ENCODE measurements at places on chromosomes 3 and 15.
A peak's percentile ranks its signal among the peaks of the same experiment; 100 is the strongest.

DNA sequence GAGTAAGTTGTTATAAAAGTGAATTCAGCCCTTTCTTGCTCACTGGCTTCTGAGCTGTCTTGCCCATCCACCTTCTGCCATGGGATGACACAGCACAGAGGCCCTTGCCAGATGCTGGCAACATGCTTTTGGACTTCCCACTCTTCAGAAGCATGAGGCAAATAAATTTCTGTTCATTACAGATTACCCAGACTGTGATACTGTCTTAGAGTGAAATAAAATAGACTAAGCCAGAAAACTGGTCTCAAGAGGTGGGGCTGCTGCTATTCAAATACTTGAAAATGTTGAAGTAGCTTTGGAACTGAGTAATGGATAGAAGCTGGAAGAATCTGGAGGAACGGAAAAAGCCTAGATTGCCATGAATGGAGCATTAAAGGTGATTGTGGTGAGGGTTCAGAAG lies 170.4 kb downstream of the ZMAT3 start:
- no peak for DNase-seq

DNA sequence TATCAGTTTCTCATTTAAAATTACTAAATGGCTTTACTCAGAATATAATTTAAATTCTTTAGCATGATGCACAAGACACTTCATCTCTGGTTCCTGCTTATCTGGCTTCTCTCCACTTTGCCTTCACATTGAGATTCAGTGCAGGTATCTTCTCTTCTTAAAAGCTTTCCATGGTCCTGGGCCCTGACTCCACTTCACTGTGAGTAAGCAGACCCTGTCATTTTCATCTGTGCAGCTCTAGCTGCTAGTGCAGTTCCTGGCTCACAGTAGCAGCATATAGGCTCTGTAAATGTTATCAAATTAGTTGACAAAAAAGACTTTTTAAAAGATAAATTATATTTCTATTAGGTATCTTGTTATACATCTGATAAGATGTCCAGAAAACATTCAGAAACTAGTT lies 58.8 kb downstream of the BCHE start:
- no peak for DNase-seq

DNA sequence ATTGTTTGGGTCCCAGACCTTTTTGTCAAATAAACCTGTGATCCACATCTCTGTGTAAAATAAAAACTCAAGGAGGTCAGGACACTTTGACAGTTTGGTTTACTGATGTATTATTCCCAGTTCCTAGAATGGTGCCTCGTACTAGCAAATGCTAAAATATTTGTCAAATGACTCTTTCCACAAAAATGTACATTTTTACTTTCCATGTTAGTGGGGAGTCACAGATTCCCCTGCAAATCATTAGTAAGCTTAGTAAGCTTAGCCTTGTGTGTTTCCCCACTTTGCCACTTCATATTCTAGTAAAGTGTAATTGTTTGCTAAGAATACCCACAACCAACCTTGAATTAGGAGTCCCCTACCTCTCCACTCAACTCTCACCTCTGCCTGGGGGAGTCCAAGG lies 2.4 kb upstream of the MAGI1 start:
- no peak for DNase-seq

DNA sequence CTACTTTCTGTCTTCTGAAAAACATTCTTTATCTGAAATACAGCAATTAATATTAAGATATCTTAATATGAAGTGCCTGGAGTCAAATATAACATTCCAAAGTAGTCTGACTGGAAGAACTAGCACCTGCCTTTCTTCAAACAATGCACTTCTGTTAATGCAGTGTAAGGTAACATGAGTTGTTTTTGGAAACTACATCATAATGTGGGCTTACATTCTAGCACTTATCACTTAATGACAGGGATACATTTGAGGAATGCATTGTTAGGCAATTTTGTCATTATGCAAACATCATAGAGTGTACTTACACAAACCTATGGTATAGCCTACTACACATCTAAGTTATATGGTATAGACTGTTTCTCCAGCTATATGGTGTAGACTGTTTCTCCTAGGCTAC lies 49.2 kb downstream of the SLC15A2 start:
- no peak for DNase-seq

DNA sequence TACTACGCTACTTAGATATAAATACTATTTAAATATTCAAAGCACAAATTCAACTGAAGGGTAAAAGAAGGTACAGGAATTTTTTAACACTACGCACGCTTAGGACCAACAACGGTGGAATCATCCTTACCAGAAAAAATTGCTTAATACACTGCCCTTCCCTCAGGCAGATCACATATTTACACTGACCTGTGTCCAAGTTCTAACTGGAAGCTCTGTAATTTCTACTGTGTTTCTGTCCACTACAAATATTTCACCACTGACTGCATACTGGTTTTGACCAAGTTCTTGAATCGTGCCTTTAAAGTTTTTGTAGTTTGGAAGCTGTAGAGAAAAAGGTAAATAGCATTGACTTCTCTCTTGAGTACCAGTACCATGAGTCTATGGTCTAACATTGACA lies 44.2 kb downstream of the TOP2B start:
- DNase-seq: no peak

- DNase-seq: no peak
Observed at GRCh38 chr15:54089776-54090175, 111.5 kb downstream of the UNC13C start.

GRCh38 chr3:177641206-177641605 lies 443.9 kb upstream of the TBL1XR1 start:
- DNase-seq: no peak

- peak; percentile 85 for DNase-seq
Observed at GRCh38 chr15:40379853-40380252, 2.7 kb upstream of the KNSTRN start.

DNA sequence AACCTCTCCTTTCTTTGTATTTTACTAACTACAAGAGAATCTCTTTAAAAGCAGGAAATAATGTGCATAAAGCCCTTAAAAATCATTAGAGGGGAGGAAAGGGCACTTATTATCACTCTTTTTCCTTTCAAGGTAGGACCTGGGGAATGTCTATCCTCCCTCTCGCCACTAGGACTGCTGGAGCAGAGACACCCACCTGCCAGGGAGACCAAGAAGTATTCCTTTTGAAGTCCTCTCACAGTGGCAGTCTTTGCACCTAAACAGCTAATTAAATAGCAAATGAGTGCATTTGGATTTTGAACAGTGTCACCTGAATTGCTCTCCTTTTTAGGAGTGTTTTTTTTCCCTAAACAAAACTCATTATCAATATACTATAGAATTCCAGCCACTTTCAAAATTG lies 874.1 kb downstream of the ZPLD1 start:
- no peak for DNase-seq

DNA sequence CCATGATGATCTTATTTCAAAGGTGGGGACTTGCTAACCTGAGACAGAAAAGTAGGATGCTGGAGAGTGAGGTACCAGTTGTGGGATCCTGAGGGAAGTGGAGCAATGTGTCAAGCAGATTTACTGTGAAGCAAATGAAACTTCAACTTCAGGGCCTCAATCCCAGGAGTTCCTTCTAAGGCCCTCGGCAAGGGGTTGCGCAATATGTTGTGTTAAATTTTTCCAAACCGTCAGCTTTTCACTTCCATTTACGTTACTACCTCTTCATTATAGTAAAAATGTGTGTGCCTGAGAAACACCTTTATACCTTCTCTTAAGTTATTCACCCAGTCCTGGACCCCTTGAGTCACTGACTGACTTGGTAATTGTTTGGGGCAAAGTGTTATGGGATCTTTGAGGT lies 42.5 kb upstream of the KCNH8 start:
- no peak for DNase-seq

DNA sequence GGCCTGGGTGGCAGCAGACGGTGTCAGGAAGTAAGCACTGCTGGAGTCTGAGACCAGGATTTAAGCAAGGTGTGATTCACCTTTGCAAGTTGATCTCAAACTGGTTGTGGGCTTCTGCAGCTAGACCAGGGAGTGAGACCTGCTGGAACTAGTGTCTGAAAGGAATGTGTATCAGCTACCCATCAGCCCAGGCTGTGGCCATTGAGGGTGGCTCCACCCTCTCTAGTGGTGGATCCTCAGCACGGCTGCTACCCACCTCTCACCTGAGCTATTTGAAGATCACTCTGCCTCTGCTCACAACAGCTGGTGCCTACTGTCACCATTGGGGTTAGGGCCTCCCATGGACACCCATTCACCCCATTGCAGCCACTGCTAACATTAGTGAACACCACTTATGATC lies 140.3 kb upstream of the DCBLD2 start:
- DNase-seq: no peak

- DNase-seq: no peak
Observed at GRCh38 chr3:30294241-30294667, 312.1 kb upstream of the TGFBR2 start.

DNA sequence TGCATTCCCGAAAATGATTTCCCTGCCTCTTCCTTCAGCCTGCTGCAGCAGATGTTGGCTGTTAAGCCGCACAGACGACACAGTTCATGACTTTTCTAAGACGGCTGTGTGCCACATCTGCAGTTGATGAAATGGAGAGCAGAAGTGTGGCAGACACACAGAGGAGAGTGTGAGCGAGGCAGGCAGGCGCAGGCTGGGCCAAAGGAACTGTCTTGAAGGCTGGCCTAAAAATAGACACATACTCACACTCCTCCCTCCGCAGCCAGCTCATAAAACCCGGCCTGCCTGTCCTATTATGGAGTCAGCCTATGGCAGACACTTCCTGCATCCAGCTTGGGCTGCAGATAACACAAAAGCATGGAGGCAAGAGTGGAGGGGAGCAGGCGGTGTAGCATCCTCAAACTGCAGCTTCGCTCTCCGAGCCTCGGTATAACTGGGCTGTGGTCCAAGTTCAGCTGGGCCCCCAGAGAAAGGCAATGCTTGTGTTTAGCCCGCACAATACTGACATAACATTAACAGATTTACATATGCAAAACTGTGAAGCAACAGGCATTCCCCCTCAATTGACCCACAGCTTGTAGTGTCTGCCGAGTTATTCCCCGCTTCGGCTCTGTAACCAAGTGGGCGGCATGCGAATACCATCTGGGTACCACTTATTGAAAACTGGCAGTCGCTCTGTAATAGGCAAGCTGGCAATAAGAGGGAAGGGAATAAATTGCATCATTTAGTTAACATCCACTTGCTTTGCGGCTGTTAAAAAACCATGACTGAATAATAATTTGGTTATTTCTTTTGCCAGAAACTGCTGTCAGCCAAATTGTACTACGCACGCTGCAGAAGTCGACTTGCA lies 40.8 kb downstream of the FOXP1 start:
- no peak for DNase-seq

DNA sequence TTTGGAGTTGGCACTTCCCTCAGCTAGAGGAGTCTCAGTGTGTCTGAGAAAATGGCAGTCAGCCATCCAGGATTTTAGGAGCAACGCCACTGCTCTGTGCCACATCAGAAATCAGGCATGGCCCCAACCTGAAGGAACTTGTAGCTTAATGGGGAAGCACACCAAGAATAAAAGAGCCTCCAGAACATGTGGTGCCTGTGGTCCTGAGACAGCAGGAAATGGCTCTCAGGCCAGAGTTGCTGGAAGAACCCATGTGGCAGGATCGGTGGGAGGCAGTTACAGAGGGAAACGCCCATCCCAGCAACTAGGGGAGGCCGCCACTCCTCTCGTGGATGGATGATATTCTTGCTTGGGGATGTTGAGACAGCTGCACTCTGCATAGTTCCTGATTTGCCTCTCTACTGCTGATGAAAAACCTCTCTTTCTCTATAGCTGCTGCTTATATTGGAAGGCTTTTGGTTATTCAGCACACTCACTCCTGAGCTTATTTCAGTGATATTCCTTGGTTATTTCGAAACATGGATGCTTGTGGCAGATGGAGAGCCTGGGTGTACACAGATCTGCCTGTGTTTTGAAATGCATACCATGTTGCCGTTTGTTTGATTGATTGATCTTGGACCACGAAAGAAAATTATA lies 52.4 kb downstream of the KLHL25 start:
- DNase-seq: no peak

DNA sequence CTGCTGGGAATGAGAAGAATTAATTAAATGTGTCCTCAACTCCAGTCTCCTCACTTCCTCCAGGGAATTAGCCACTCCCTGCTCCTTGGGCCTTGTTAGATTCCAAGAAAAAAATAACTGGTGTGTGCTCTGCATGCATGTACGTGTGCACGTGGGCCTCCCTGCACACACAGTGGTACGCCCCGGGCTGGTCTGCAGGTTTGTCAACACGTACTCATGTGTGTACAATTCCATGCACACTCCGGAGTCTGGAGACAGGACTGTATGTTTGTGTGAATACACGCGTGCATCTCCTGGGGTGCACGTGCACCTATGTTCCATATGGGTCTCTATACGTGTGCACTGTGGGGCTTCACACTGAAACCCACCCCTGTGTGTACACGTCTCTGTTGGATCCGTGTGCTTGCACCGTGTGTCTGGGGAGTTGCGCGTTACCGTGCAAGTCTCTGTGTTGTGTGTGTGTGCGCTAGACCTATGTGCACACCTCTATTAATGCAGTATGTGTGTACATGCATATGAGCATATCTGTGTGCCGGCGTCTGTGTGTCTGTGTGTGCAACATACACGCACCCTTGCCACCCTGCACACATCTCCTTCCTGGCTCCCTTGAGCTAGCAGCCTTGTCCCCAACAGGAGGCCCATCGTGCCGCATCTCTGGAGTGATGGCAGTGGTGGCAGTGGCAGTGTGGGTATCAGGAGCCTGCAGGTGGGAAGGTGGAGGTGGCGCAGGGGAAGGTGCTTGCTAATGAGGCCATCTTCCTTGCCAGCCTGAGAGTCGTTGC lies 210.1 kb downstream of the TBC1D2B start:
- DNase-seq: no peak

DNA sequence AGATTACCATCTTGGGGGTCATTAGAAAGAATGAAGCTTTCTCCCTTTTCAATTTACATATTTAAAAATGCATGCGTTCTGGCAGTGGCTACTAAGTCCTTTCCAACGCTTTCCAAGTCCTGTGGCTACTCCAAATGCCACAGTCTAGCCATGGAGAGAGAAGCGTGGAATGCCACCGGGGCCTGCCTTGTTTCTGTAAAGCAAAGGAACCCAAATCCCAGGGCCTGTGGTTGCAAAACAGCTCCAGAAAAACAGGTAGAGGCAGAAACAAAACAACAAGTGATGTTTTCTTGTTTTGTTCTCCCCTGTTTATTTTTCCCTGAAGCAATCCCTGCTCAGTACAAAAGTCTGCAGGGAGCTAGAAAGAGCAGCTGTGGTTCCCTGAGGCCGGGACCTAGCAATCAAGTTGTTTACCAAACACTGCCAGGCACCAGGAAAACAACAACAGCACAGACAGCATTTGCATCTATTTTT lies 85.5 kb downstream of the FOXP1 start:
- DNase-seq: no peak

- DNase-seq: no peak
Observed at GRCh38 chr15:89371228-89372044, 36.8 kb upstream of the POLG start.

GRCh38 chr3:146256851-146257486 lies 6.1 kb upstream of the PLSCR4 start:
- no peak for DNase-seq

All from SW 1271 (cell line).